GM23248 (cell line): ENCODE measurements at places on chromosomes 12 and 14.

DNA sequence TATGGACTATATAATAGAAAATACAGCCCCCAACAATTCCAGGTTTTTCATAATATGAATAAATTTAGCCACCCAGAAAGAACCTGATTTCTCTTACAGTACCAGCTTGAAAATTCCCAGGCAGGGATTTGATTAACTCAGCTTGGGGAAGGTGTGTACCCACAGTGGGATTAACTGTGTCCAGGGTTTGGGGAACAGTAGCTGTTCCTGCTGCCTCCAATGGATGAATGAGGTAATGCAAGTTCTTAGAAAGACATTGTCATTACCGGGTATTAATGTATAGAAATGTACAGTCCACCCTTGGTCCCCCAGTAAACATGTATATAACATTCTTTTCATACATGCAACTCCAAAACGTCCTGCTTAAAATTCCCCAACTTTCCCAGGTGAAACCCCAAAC is 115.6 kb downstream of the LRIG3 start:
- peak; percentile 13 for DNase-seq

DNA sequence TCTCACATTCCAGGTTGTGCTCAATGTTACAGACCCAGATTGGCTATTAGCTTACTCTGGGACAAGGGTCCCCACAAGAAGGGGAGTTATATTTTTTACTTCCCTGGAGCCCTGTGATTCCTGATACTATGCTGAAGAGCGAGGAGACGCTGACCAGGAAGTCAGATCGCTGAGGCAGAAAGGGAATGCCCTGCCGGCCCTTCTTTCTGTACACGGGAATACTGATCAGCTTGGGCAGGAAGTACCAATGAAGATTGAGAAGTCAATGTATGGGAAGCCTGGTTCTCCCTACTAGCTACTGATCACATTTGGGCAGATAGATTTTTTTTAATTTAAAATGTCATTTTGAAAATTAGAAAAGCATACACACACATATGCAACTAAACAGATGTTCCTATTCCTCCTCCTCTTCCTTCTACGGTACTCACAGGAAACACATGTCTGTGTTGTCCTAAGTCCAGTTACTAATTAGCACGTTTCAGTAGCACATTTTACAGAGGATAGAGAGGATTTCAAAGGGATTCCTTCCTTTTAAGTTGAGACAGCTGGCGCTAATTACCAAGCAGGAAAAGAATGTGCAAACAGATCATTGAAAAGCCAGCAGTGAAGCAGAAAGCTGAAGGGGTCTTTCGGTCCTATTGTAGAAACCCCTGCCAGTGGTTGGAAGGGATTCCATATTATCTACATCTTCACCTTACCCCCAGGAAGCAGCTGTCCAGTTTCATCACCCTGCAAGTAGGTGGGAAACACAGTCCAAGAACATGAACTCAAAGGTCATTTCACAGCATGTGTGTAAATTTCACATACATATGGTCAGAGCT is 292.4 kb downstream of the DUSP6 start:
- DNase-seq, result peak; percentile 17

- no peak for DNase-seq
These were observed 81.5 kb upstream of the TMCC3 start for GRCh38 chr12:94731733-94732360.

DNA sequence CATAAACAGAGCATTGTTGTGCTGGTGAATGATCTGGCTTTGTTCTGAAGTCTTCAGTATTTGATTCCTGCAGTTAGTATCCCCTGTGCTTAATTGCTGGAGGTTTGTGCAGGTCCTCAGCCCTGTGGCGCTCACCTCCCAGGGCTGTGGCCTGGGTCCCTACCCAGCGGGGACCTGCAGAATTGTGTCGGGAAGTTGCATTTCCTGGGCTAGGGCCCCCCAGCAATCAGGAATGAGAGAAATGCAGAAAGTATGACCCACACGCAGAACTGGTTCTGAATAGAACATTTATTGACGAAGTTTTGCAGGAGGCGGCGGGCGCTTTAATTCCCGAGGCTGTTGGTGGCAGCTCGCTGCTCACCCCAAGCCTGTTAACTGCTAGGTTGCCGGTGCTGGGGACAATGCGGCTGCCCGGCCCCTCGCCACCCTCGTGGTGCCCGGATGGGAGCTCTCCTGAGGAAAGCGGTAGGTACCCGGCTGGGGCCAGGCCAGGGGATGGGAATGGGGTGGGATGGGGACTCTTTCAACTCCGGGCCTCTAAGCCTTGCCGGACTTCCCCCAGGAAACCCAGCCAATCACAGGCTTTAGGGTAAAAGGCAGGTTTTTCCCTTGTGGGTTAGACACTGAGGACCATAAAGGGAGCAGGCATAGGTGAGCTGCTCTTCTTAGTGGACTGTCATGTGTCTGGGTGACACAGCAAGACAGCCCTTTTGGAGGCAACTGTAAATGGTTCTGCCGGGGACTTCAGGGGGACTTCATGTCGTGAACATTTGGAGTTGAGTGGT is 11.6 kb downstream of the PLEKHG3 start:
- no peak for DNase-seq

- DNase-seq, result peak; percentile 8
These were observed at the start of gene SPTB for GRCh38 chr14:64879635-64880220. SPTB (minus strand) TSS chr14:64879907; CDS start chr14:64823094, 56,813 bp downstream.

- no peak for DNase-seq
These were observed 16.0 kb upstream of the RIC8B start for GRCh38 chr12:106758349-106759110.

GRCh38 chr12:44285321-44285960 is 449.6 kb downstream of the TMEM117 start:
- DNase-seq, result no peak

GRCh38 chr14:57136669-57137328 is 131.9 kb downstream of the EXOC5 start:
- no peak for DNase-seq

DNA sequence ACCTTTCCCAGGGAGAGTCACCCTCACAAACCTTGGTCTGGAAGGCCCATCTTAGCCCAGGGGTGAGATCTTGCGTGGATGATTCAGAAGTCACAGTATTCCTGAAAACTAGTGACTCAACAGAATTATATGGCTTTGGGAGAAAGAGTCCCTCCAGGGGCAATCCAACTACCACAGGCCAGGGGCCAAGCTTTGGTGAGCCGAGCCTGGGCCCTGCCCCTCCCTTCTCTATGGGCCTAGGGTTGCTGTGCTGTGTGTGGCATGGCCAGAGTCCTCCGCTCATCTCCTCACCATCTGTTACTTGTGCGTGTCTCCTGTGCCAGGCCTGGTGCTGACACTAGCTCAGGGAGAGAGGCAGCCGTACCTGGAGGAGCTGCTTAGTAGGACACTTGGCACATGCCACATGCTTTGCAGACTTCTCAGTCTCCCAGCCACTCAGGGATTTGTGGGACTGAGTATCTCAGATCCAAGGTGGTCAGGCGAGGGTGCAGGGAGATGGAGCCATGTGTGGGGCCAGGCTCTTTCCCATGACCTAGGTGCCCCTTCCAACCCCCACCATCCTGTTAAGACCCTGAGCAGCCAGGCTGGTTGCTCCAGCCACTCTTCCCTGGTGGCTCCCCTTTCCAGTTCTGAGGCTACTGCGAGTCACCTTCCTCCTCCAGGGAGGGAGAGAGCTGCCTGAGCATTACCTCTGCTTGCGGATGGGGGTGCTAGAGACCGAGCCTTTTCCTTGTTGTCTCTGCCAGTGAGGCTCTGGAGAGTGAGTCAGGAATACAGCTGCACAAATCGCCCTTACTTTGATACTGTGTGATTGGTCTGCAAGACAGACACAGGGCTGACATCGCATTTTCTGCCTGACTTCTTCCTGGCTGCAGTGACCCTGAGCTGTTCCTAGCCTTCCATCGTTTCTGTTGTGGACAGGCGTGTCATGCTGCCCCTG is 94.1 kb downstream of the SLC25A47 start:
- DNase-seq, result peak; percentile 97

DNA sequence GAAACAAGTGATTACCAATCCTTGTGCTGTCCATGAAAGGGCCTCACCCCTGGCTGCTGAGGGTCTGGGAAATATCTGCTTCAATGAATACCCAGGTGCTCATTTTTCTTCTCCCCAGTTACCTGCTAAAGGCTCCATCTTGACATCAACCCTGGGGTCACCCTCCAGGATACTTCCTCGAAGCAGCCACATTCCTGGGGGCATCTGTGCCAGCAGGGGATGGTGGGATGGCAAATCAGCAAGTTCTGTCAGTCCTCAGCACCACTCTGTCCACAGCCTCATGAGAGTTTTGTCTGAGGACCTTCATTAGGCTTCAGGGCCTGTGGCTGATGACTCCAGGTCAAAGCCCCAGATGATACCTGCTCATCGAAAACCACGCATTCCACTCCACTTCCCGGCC is 124.8 kb downstream of the ZFP36L1 start:
- DNase-seq, result no peak

DNA sequence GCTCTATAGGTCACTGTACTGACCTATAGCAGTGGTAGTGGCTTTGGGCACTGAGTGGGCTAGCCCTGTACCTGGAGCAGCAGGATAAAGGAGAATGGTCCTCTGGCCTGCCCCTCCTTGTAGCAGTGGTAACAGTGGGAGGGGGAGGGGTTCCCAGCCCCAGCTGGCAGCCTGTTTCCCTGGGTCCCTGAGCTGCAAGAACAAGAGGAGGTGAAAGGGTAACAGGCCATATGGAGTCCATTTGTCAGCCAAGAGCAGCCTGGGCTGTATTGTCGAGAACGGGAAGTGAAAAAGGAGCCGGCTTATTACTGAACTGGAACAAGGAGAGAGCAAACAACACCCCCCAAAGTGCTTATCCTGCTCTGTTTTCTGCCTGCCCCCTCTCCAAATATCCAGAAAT is 73.8 kb upstream of the SRSF5 start:
- DNase-seq, result no peak

GRCh38 chr14:104855532-104856090 is 9.5 kb upstream of the CEP170B start:
- DNase-seq, result no peak

DNA sequence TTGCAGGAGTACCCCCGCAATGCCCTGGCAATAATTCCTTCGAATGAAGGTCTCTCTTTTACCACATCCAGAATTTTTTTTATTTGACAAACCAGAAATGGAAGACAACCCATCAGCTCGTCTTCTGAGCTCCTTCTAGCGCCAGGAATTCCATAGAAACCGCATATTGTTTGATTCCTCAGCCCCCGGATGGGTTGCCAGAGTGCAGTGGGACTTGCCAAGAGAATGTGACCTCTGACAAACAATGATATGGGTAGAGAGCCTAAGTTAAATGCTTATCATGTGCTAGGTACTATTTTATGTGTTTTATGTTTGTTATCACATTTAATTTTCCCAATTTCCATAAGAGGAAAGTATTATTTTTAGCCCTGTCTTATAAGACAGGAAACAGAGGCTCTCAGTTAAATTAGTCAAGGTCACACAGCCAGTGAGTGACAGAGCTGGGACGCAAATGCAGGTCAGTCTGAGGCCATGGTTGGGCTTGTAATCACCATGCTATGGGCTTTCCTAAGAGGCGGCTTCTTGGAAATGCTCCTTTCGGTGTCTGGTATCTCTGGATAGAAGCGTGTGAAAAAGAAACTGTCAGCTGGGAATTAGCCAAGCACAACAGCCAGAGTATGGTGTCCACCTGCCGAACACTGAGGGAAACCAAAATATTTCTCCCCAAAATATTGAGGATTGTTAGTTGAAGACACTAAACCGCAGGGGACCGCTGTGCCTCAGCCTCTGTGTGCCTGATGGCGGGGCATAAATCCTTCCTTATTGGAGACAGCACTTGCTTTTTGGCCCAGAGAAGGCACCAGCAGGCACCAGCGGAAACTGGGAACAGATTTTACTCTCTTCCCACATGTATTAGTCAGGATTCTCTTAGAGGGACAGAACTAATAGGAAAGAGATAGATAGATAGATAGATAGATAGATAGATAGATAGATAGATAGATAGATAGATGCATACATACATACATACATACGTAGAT is 29.4 kb upstream of the ETFBKMT start:
- DNase-seq, result peak; percentile 56

DNA sequence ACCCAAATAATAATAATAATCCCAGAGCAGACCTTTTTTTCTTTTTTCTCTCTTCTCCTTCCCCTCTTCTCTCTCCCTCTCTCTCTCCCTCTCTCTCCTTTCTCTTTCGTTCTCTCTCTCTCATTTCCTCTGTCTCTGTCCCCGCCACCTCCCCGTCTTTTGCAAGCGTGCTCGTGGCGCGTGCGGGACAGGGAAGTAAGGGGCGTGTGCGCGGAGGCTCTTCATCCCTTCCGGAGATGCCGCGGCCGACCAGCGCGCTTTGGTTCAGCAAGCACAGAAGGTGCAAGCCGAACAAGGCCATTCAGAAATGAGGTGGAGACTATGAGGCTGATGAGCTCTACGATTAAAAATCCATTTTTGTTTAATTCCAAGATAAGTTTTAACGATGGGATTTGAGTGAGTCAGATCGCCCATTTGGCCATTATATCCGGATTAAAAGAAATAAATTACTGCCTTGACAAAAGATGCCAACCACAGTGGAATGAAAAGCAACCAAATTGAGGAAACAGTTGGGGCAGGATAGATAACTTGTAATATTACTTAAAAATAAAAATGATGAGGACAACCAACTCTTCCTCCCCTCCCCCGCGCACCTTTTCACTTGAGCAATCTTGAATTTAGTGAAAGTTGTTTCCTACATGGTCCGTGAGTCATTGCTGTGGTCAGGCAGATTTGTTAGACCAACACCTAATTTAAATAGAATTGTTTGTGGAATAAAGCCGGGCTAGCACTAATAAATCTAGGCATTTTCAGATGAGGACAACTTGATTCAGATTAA is 1.2 kb upstream of the AMIGO2 start:
- peak; percentile 77 for DNase-seq

DNA sequence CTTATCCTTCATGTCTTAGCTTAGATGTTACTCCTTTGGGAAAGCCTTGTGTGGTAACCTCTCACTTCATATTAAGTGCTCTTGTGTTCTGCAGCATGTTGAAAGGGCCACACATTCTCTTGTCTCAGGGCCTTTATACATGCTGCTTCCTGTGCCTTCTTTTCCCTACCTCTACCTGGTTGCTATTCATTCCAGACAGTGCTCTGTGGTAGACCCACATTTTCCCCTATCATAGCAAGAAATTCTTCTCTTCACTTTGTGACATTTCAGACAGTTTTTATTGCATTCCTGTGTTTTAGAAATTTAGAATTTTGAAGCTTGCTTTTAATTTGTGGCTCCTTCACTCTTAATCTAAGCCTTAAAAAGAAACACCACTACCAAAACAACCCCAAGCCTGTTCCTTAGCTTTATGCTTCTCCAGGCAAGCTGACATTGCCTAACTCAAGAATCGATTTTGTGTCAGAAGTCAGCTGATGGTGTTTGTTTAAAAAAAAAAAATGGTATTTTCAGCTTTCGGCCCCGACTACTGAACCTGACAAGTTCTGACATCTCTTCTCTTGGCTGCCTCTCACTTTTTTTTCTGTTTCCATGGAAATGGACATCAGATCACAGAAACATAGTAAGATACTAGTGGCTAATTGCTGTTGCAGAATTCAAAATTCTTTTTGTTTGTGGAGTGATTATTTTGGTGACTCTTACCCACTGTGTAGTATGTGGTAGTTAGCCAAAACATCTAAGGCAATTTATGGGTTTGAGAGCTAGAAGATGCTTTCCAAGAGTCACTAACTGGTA is 156.3 kb downstream of the NUBPL start:
- DNase-seq, result no peak
